BE2C (cell line): ENCODE measurements at places on chromosomes 3 and 15.

- DNase-seq, result no peak
These were observed 52.5 kb upstream of the GPR149 start for GRCh38 chr3:154482507-154482906.

DNA sequence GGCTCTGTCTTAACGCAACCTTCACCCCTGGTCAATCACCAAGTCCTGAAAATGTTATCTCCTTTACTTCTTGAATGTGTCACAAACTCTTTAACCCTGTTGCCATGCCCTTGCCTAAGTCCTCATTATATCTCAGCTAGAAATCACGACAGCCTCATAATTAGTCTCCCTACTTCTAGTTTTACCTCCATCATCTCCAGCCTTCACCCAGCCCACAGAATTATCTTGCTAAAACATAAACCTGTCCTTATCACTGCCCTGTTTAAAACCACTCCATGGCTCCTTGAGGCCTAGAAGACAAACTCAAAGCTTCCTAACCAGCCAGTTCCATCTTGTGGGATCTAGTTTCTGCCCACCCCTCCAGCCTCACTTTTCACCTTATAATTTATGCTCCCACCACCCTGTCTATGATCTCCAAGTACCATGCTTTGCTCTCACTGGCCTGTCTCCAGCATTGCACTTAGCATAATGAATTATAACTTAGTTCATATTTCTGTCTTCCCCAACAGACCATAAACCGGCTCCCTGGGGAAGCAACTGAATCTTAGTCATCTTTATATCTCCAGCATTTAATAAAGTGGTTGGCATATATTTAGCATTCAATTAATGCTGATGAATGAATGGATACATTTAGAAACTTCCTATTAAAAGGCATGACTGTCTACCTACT, 39.2 kb downstream of the GPR176 start:
- peak; percentile 69 for DNase-seq

GRCh38 chr3:174202116-174202515, 657.0 kb upstream of the NAALADL2 start:
- DNase-seq, result no peak

GRCh38 chr3:129756871-129757270, 136.6 kb downstream of the TMCC1 start:
- DNase-seq, result no peak

GRCh38 chr3:78035131-78035641, 995.3 kb downstream of the ROBO2 start:
- no peak for DNase-seq

DNA sequence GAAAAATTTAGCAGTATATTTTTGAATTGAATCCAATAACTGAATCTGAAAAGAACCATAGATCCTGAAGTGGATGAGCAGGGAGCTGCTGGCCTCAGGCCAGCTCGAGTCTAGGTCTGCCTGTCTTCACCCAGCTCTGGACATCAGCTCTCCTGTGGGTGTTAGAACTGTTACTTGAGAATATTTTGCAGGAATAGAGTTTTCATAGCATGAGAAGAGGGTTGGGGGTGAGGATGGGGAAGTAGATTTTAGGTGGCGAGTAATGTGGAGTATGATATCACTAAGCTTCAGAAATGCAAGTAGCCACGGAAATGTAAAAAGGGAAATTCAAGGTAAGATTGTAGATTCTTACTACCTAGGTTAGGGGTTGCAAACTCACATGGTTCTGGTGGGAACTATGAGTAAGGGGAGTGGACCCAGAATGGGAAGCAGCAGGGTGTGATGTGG, 6.2 kb downstream of the RAB8B start:
- peak; percentile 48 for DNase-seq
